ENCODE measurements at places on chromosomes 6 and 20. TPM values are rescaled to one million over a fixed set of nuclear protein-coding genes. Genes with fewer than 3 reads are reported as not detected.
A peak's percentile ranks its signal among the peaks of the same experiment; 100 is the strongest.

The OXT gene
- not detected for total RNA-seq

DNA sequence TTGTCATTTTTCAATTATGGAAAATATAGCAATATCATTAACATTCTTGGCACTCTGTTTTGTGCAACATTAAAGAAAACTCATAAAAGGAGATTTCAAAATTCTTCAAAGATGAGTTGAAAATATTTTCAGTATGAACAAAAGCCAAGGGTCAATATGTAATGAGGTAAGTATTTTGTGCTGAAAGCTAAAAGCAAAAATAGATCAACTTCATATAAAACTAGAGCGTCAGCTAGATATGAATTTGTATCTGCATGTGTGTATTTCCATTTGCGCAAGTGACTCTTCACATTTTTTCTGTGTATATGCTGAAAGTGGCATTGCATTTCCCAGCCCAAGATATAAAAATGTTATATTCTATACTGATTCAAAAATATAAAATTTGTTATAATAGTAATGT is 492.1 kb upstream of the EYS start:
- H3K4me1 ChIP-seq = no peaks in the 10 kb centered on the region
- H3K36me3 ChIP-seq = no peaks in the 10 kb centered on the region
- no peak overlapping the region for H3K4me3 ChIP-seq

- no peaks in the 10 kb centered on the region for H3K27me3 ChIP-seq
- no peak for DNase-seq
- no peaks in the 10 kb centered on the region for H3K36me3 ChIP-seq
- H3K4me3 ChIP-seq = no peak overlapping the region
Observed at GRCh38 chr6:156348849-156349248, 428.3 kb upstream of the ARID1B start.

- H3K27ac ChIP-seq = no peak overlapping the region
- DNase-seq = no peak
- no peak overlapping the region for H3K4me3 ChIP-seq
- H3K27me3 ChIP-seq = no peaks in the 10 kb centered on the region
- H3K4me1 ChIP-seq = peaks cover 5% of the 10 kb centered on the region
Observed at GRCh38 chr20:20022498-20022897, 5.3 kb downstream of the NAA20 start.

GRCh38 chr6:17018425-17018824 is 83.4 kb upstream of the STMND1 start:
- H3K27ac ChIP-seq = no peak overlapping the region
- DNase-seq = no peak
- H3K36me3 ChIP-seq = no peaks in the 10 kb centered on the region
- H3K4me1 ChIP-seq = peaks cover 6% of the 10 kb centered on the region
- no peak overlapping the region for H3K4me3 ChIP-seq

GRCh38 chr6:41288754-41289129 is 2.3 kb upstream of the TREM1 start:
- DNase-seq = no peak
- no peak overlapping the region for H3K4me3 ChIP-seq
- no peaks in the 10 kb centered on the region for H3K36me3 ChIP-seq
- H3K27me3 ChIP-seq = peaks cover 27% of the 10 kb centered on the region
- H3K27ac ChIP-seq = no peak overlapping the region

GRCh38 chr20:53752971-53753879 is 159.6 kb upstream of the ZNF217 start:
- peak overlapping the region; percentile 28 for H3K4me3 ChIP-seq
- peaks cover 39% of the 10 kb centered on the region for H3K4me1 ChIP-seq
- peak overlapping the region; percentile 92 for H3K27ac ChIP-seq
- DNase-seq = peak; percentile 80
- H3K27me3 ChIP-seq = no peaks in the 10 kb centered on the region

DNA sequence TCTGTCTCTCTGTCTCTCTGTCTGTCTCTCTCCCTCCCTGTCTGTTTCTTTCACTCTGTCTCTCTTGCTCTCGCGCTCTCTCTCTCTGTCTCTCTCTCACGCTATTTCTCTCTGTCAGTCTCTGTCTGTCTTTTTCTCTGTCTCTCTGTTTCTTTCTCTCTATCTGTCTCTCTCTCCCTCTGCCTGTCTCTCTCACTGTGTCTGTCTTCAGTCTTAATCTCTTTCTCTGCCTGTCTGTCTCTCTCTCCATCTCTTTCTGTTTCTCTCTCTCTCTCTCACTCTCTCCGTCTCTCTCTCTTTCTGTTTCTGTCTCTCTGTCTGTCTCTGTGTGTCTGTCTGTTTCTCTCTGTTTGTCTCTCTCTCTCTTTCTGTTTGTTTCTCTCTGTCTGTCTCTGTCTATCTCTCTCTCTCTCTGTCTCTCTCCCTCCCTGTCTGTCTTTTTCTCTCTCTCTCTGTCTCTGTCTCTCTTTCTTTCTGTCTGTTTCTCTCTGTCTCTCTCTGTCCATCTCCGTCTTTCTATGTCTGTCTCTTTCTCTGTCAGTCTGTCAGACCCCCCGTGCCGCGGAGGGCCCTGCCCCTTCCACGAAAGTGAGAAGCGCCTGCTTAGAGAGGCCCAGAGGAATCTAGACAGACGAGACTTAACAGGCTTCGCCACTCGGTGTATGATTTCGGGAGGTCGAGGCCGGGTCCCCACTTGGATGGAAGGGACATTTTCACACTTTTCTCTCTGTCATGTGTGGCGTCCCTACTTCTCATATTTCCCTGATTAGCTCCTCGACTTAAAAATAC is 346.3 kb upstream of the DEFB115 start:
- H3K36me3 ChIP-seq = no peaks in the 10 kb centered on the region
- no peaks in the 10 kb centered on the region for H3K27me3 ChIP-seq

GRCh38 chr20:1696521-1697209 is 39.1 kb upstream of the SIRPG start:
- no peaks in the 10 kb centered on the region for H3K27me3 ChIP-seq
- H3K4me3 ChIP-seq = no peak overlapping the region
- no peaks in the 10 kb centered on the region for H3K4me1 ChIP-seq
- DNase-seq = no peak
